NCI-H446 treated with DMSO at 0.1 percent for 48 hours (cell line): ENCODE measurements at places on chromosomes 6 and 20.

DNA sequence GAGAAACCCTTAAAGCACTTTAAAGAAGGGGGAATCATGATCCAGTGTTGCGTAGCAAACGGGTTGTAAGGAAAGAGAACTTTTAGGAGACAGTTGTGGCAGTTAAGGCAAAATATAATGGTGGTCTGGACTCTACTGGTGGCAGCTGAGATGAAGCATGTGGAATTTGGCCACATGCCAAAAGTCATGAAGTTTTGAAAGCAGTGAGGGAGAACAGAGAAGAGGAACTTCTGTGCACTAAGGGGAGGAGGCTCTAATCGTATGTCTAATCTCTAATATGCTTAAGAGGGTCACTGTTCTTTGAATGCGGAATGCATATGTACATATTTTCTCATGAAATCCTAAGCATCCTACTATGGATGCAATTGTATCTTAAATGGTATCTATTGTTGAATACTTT lies 91.5 kb downstream of the RIMS1 start:
- no peak for DNase-seq

- peak; percentile 75 for DNase-seq
Measured at GRCh38 chr6:21199262-21199661, 394.3 kb upstream of the SOX4 start.

- DNase-seq = no peak
Measured at GRCh38 chr6:90715093-90715655, 128.3 kb upstream of the MAP3K7 start.

DNA sequence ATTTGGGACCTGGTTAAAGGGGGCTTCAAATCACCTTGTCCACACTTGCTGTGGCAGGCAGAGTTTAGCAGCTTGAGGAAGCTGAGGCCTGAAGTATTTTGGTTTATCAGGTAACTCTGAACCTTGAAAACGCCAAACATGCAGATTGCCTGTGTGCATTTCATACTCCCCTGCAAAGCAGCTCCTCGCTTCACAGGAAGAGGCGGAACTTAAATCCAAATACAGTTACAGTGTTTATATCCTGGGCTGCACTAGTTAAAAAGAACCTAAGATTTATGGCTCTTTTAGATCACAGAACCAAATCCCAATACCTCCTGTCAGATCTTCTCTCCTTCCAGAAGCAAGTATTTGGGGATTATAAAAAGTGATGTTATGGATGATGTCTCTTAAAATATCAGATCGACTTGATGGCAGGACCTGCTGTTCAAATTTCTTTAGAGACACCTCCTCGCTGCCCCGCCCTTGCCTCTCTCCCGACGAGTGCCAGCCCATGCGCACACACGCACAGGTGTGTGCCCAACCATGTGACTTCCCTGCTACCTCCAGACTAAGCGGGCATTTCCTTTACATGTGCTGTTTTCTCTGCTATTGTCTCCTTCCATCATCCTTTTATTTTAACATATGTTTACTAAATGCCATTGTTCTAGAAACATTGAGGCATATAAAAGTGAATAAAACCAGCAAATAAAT lies 224.6 kb upstream of the FOXQ1 start:
- no peak for DNase-seq

GRCh38 chr6:12288914-12289313 lies 1.2 kb upstream of the EDN1 start:
- DNase-seq = no peak

- DNase-seq = no peak
Measured at GRCh38 chr6:125808060-125808459, 17.3 kb downstream of the NCOA7 start.

DNA sequence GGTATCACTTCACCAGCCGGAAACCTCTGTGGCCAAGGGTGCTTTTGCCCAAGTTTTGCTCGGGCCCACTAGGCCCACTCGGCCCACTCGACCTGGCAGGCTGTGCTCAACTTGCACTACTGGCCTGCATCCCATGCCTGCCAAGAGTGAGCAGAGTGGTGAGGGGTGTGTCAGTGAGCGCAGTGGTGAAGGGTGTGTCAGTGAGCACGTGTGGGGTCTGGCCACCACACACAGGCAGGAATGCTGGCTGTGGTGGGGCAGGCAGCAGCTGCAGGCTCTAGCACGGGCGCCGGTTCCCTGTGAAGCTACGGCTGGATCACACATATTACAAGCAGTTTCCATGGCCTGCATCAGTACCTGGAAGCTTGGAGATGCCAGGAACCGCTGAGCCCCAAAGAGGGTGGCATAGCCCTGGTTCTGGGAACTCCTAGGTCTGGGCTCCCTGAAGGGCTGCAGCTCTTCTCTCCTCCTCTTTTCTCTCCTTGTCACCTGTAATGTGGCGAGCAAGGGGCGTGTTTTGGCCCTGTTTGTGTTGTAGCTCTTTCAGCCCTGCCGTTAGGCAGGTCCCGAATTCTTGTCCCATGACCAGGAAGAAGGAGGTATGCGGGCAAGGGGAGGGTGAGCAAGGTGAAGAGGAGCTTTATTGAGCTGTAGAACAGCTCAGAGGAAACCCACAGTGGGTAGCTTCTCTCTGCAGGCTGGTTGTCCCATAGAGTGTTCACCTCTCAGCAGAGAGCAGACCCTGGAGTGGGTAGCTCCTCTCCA lies 51.0 kb upstream of the CLDN20 start:
- DNase-seq = no peak

DNA sequence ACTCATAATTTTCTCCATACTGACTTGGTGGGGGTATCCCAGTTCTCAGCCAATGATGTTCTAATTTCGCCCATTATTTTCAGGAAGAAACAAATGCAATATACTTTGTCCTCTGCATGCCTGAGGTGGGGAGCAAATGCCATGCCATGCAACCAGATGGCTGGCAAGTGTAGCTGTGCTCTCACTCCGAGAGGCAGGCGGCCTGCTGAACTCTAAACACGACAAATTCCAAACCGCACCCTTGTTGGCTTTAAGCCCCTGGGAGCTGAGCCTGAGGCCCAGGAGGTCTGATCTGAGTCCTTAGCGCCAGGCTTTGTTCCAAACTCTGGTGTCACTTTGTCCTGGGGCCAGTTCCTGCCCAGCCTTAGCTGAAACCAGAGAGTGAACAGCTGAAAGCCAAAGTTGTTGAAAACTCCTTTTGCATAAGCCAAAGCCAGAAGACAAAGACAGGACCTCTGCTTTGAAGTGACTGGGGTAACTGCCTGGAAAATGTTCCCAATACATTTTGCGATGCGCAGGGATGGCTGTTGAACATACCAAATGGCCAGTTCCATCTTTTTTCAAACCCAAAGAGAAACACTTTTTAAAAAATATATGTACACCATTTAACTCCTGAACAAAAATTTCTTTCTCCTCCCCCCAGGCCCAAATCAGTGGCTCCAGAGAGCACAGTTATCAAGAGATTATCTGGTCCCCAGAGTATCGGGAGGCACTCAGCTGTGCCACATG lies 46.2 kb downstream of the TTI1 start:
- DNase-seq = peak; percentile 31

DNA sequence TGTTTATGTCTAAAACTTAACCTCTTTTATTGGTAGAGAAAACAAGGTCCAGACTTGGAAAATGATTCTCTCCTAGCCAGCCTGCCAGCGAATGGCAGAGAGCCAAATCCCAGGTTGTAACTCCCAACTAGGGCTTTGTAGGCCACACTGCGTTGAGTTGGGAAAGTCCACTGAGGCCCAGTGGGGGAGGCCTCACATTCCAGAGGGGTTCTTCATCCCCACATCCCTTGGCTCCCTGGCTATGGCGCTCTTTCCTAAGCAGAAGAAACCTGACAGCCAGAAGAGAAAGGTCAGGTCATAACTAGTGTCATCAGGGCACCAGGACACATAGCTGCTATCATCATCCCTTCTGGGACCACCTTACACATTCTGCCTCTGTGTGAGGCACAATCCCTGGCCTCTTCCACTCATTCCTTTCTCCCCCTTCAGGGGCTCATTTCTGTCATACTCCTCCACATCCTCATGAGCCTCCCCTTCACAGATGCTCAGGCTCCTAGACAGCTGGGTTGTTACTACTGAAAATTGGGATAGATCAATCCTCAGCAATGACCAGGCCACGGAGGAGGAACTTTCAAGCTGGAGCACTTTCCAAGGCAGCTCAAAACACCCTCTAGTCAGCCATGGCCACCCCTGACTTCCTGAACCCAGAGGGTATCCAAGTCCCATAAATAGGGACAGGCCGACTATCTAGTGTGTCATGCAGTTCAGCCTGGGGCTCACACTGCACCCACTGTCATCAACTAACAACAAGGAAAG lies 48.6 kb downstream of the TCP11 start:
- no peak for DNase-seq

GRCh38 chr20:52845044-52845443 lies 127.1 kb upstream of the TSHZ2 start:
- DNase-seq = no peak

DNA sequence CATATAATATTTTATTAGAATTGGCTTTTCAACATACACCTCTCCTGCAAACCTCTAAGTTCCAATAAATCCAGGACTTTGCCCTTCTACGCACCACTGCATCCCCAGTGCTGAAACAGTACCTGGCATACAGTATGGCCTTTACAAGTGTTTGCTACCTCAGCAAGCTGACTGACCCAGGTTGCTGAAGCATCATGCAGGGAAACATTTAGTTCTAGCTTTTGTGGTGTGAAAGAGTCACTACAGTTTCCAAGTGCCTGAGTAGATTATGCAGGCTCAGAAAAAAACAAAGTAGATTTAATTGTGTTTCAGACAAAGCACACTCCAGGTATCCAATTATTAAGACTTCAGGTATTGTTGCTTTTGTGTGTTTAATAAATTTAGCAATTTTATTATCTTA lies 614.2 kb upstream of the NRSN1 start:
- DNase-seq = no peak

GRCh38 chr20:7358670-7359069 lies 581.6 kb downstream of the HAO1 start:
- DNase-seq = no peak

- no peak for DNase-seq
Measured at GRCh38 chr6:390914-391558, 516 bp upstream of the IRF4 start.

GRCh38 chr20:36154700-36155628 lies at the start of gene EPB41L1:
TSS of gene EPB41L1 (plus strand) at chr20:36154740. CDS start at chr20:36173778, 19,038 bp downstream.
- DNase-seq = peak; percentile 32

DNA sequence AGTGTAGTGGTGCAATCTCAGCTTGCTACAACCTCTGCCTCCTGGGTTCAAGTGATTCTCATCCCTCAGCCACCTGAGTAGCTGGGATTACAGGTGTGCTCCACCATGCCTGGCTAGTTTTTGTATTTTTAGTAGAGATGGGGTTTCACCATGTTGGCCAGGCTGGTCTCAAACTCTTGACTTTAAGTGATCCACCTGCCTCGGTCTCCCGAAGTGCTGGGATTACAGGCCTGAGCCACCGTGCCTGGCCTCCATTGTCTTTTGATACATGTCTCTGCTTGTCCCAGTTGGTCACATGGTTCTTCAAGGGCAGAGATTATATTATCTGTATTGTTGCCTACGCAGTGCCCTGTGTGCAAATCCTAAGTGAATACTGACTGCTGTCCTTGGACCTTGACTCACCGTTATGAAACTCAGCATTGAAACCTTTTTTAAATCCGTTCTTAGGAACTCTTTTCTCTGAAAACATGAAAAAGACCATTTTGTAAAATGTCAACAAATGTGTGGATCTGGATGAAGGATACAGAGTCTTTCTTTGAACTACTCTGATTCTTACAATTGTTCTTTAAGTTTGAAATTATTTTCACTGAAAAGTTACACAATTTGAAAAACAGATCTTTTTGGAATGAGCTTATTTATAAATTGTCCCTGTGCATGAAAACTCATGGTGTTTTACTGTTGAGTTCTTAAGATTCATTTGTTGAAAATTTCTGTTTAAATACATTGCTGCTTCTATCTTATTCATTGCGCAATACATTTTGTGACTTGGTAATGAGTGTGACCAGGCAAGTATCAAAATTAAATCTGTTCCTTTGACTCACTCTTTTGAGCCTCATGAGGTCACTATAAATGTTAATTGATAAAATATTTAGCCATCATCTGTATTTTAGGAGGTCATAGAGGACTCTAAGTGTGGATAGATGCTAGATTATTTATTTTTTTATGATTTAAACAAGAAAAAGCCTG lies 293.5 kb downstream of the UTRN start:
- no peak for DNase-seq

- no peak for DNase-seq
Measured at GRCh38 chr6:53455678-53456077, 89.2 kb downstream of the GCLC start.

- no peak for DNase-seq
Measured at GRCh38 chr6:71478834-71479541, 190.4 kb downstream of the OGFRL1 start.

DNA sequence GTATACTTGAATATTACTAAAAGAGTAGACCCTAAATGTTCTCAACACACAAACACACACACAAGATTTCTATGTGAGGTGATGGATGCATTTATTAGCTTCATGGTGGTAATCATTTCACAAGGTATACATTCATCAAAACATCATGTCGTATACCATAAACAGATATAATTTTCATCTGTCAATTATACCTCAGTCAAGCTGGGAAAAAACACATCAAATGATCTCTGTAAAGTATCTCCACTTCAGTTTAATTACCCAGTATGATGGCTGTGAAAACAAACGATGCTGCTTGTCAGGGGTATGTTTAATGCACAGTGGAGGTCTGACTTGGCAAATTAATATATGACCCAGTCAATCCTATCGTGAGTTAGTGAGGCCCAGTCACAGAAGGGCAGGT lies 157.2 kb downstream of the MTFR2 start:
- no peak for DNase-seq

- no peak for DNase-seq
Measured at GRCh38 chr6:166346965-166347364, 4.6 kb upstream of the SFT2D1 start.

DNA sequence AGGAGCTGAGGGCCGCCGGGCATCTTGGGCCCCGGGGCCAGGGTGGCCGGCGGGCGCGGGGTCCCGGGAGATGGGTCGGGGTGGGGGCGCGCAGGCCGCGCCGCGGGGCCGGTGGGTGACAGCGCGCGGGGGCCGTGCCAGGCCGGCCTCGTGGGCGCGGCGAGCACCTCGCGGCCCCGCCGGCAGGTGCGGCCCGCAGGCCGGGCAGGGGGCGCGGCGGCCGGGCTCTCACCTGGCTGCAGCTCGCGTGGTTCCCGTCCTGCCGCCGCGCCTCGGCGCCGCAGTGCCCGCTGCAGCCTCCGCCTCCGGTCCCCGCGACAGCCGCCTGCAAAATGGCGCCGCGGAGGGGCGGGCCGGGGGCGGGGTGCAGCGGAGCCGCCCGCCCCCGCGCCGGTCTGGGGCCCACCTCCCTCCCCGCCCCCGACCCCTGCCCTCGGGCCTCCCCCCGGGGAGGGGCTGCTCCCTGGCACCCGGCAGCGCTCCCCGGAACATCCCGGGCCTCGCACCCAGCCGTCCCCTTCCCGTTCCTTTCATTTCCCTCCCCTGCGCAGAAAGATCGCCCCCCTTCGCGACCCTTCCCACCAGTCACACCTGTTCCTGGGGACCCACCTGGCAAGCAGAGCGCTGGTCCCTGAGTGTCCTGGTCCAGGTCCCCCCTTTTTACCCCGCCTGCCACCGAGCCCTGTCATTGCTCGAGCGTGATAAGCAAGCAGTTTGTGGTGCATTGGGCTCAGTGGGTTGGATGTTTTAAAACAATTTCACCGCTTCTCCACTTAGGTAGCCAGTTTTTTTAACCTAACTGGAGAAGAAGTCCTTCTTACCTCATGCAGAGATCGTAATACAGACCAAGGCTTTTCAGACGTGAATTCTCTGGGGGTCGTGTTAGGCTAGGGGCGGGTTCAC lies at the start of gene SLC23A2:
SLC23A2 (minus strand) TSS at position 337 of the 903 bp plus-strand sequence. CDS start 68,948 bp downstream, outside the sequence.
- no peak for DNase-seq
